Inflammatory macrophage (primary cell): ENCODE measurements at places on chromosomes 5 and 9.
A peak's percentile ranks its signal among the peaks of the same experiment; 100 is the strongest.

DNA sequence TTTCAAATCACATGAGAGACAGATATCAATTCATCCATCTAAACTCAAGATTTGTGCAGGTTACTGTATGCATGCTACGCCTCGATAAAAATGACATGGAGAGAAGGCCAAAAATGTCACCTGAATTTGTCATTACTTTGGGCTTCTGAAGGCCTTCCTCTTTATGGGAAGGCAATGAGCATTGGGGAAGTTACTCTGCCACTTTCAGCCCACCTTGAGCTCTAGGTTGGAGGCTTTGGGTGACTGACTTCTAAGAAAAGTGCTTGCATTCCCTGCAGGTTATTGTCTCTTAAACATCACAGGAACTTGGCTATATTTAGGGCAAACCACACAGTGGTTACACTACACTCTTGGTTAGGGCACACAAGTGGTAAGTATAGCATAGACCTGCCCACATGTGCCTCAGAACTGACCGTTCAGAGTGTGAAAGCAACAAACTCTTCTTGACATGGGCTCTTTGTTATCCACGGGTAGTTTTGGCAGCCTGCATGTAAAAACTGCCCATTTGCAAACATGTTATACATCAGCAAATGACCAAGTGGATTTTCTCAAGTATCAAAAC lies 169.5 kb downstream of the ZNF608 start:
- no peak for DNase-seq

DNA sequence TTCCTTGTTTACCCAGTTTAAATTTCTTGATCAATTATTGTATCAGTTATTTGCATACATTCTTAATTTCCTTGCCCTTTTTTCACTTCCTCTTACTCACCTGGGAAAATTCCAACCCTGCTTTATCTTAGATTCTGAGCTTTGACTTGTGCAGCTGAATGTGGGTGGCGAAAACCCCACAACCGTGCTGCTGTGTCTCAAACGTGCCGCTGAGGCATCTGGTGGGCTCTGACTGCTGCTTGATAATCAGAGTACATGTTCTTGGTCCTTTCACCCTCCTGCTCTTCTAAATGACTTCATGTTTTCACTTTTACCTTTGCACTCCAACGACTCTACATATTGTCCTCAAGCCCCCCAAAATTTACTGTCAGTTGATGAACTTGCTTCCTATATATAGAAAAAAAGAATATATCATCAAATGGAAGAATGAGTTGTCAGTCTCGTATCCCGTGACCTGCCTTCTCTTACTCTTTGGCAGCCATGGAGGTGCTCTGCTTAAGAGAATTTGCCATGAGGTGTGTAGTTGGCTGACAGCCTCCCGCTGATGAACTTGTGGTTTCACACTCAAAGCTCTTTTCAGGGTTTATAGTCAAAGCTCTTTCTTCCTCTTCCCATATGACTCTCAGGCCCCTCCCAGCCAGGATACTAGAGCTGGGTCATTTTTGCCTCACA lies 14.0 kb upstream of the JAK2 start:
- peak; percentile 42 for DNase-seq

DNA sequence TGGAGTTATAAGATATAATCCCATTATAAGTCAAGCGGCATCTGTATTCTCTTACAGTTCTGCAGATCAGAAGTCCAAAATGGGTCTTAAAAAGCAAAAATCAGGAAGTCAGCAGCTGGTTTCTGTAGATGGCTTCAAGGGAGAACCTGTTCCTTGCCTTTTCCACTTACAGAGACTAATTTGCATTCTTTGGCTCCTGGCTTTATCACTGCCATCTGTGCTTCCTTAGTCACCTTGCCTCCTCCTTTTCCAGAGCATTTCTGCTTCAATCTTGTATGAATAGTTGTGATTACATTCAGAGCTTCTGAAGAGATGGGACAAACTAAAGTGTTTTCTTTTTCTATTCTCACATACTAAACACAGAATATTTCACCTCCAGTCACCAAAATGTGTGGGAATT lies 647.3 kb upstream of the GRAMD2B start:
- DNase-seq, result no peak

DNA sequence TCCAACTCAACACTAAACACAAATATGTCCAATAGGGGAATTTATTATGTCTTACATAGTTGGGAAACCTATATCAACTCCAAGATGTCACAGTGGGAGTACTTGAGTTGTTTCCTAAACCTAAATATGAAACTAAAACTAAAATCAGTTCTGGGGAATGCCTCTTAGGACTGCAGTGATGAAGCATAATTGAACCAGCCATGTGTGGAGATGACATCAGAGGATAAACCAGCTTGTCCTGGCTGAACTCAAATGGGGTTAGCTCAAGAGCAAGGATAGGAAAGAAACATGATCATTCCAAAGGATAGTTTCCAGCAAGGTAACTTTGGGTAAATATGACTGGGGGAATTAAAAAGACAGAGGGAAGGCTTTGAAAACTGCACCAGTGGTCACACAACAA lies 88.9 kb upstream of the PLPPR1 start:
- DNase-seq, result no peak

DNA sequence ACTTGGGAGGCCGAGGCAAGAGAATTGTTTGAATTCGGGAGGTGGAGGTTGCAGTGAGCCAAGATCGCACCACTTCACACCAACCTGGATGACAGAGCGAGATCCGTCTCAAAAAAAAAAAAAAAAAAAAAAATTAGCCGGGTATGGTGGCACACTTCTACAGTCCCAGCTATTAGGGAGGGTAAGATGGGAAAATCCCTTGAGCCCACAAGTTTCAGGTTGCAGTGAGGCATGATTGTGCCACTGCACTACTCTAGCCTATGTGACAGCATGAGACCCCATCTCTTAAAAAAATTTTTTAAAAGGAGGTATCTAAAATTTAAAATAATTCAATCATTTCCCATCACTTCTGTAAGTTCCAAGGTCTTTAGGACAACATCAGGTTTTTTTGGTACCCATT lies 26.0 kb downstream of the PSIP1 start:
- DNase-seq, result no peak

- DNase-seq, result no peak
Observed at GRCh38 chr5:54379590-54379989, 69.2 kb upstream of the ARL15 start.

GRCh38 chr9:95096807-95097206 lies 220.7 kb downstream of the FANCC start:
- DNase-seq, result no peak

GRCh38 chr9:130542038-130542437 lies 37.3 kb upstream of the FUBP3 start:
- DNase-seq, result no peak

DNA sequence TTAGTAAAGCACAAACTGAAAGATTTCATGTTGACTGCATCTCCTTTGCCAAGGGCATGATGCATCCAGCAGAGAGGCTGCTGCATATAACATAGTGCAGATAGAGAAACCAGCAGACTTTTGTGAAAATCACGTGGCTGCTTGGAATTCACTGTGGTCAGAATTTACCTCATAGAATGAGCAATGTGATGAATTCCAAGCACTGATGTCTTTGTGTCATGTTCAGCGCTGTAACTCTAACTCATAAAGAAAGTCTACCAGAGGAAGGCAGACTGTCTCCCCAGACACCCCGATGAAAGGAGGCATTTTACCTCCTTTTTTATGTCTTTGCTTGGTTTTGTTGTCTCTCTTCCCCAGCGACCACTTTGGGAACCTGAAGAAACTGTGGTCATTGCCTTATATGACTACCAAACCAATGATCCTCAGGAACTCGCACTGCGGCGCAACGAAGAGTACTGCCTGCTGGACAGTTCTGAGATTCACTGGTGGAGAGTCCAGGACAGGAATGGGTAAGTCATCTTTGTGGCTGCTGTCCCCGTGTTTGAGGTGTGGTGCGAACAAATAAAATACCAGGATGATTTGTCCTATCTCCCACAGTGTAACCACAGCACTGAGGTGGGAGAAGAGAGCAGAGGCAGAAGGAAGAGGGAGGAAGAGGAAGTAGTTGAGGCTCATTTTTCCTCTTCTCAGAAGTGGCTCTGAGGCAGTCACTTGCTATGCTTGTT lies 42.0 kb downstream of the ITK start:
- DNase-seq, result no peak

DNA sequence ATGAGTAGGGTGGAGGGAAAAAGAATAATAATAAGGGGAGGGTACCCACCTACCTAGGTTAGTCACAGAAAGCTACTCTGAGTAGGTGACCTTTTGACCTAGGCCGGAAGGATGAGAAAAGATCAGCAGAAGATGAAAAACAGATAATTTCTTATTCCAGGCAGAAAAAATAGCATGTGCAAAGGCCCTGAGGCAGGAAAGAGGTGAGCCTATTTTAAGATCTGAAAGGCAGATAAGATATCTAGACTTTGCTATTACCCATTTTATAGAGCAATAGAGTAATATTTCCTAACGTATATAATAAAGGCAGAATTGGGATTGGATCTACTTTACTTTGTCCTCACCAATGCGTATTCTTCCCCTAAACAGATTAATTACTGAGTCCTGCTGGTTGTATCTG lies 393.9 kb upstream of the MPDZ start:
- DNase-seq, result no peak

- no peak for DNase-seq
Observed at GRCh38 chr5:172111852-172112225, 76.2 kb downstream of the STK10 start.

- no peak for DNase-seq
Observed at GRCh38 chr5:157165261-157165660, 803 bp downstream of the GARIN3 start.

DNA sequence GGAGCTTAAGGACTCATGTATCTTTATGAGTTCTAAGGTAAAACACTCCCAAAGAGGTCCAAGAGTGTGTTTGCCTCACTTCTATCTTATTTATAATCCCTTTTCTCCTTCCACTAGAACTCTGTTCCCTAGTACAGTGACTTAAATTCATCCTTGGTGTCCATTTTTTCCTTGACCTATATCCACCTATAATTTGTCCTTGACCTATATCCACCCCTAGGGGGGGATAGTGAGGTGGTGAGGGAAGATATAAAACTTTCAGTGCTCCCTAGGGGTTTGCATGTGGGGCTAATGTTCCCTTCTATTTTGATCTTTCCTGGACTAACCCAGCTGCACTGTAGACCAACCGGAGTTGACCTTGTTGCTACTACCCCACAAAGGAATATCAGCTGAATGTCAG lies 83.5 kb upstream of the GNAQ start:
- DNase-seq, result no peak

DNA sequence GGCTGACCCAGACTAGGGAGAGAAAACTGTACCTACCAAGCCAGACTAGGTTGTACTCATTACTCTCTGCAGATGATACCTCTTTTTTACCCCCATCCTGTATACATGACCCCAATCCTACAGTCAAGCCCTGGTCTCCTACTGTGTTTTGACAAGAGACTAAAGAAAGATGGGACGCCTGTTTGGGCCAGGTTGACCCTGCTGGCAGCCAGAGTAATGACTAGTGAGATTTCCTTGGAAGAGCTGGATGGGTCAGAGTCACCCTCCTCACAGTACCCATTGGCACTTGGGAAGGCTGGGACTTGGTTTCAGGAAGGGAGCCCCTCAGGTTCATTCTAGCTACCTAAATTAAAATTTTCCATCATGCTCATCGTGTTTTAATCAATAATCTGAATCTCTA lies 89.7 kb upstream of the NR4A3 start:
- DNase-seq, result no peak

DNA sequence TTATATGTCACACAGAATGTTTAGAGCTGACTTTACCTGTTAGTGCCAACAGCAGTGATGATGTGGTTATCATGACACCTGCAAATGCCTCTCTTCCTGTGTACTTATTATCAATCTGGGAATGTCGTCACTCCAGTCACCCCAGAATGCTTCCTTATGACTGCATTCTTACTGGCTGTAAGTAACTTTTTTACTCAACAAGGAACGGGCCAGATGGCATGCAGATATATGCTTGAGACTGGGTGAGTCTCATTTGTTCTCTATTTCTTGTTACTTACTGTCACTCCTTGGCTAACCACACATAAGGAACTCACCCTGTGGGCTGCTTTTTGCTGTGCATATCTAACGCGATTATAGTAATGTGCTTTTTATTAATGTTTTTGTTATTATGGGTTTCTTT lies 385.5 kb upstream of the MEF2C start:
- peak; percentile 63 for DNase-seq
